ENCODE measurements at places on chromosomes 3 and 15.

GRCh38 chr15:59642351-59642750 lies 15.0 kb downstream of the GTF2A2 start:
- DNase-seq = no peak

DNA sequence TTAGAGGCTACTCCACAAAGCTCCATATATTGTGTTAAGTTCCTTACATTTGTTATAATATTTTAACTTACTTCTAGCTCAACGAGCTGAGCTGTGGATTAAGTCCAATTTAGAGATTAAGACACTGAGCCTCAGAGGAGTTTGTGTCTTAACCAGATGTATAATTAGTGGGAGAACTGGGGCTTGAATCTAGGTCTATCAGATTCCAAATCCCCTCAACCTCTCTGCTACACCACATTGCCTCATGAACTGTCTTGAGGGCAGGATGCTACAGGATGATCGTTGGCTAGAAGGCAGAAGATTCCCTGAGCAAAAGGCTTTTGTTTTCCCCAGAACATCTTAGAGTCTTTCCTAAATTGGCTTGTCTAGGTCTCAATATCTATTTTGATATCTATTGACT lies 890.8 kb downstream of the NAALADL2 start:
- no peak for DNase-seq

GRCh38 chr3:128945041-128945877 lies 48.6 kb downstream of the CFAP92 start:
- DNase-seq = no peak

DNA sequence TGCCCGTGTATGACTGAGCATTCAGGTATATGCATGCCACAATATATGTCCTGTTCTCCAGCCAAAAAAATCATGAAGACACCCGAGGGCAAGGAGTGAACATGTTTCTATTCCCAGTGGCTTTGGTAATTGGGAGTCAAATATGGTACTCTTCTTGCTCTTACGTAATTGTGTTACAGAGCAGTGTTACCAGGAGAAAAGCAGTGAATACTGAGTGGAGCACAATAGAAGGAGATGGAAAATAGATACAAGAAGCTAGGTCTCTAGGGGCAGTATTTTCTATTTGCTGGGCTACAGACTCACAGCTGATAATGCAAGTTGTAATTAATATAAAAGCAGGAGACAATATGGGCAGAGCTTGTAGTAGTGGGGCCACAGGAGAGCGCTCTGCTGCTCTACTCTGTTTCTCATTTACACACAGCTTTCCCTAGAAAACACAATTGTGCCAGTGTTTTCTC lies 13.2 kb downstream of the MEIS2 start:
- no peak for DNase-seq

DNA sequence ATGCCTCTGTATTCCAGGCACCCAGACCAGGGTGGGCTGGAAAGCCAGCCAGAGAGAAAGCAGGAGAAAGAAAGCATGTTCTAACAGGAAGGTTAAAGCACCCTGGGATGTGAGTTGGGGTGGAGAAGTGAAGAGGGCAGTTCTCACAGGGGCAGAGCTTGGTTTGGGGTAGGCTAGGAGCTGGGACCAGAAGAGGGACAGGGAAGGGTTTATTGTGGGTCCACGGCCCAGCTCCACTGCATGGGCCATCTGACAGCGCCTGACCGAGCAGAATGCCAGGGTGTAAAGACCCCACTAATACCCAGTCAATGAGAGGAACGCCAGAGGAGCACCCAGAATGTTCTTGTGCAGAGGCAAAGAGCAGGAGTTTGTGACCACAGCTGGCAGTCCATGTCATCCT lies 27.1 kb upstream of the MAGEF1 start:
- DNase-seq = no peak

GRCh38 chr3:178450476-178450875 lies 85.8 kb upstream of the KCNMB2 start:
- no peak for DNase-seq

- no peak for DNase-seq
Observed at GRCh38 chr3:180657094-180657493, 22.2 kb downstream of the CCDC39 start.

DNA sequence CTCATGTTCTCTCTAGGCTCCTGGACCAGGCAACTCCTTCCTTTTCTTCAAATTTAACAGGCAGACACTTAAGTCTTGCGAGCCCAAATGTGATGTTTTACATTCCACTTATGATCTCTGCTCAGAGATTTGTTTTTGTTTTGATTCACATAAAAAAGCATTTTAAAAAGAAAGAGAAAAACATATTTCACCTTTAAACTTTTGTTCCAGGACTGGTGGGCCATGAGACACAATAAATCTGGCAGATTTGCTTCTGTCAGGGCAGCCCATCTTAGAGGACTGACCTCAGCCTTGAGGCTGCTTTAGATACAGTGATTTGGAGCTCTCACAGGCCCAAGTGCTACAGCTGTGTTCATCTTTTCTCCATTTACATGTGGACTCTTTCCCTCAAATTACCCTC lies 52.0 kb downstream of the CMSS1 start:
- DNase-seq = no peak

DNA sequence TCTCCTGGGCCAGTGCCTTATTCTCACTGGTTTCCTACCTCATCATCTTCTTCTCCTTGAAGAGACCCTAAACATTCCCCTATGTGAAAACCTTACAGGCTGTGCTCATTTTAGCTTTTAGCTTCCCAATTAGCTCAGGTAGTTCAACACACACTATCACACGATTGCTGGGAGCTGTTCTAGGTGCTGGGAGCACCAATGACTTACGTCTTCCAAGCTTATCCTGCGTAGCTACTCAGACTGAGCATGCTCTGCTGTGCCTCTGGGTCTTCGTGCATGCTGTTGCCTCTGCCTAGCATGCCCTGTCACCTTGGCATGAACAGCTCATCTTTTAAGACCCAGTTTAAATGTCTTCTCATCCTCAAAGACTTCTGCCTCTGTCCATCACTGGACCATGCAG lies 55.7 kb upstream of the APEH start:
- DNase-seq = no peak

DNA sequence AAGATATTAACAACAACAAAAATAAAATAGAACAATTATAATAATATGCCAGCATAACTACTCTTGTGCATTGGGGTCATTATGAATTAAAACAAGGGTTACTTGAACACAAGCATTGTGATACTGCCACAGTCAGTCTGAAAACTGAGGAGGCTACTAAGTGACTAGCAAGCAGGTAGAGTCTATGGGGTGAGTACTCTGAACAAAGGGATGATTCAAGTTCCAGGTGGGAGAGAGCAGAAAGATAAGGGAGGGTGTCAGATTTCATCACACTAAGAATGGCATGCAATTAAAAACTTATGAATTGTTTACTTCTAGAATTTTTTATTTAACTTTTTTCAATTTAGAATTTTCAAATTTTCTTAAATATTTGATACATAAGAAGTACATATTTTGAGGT lies 754.4 kb upstream of the GOLIM4 start:
- no peak for DNase-seq

DNA sequence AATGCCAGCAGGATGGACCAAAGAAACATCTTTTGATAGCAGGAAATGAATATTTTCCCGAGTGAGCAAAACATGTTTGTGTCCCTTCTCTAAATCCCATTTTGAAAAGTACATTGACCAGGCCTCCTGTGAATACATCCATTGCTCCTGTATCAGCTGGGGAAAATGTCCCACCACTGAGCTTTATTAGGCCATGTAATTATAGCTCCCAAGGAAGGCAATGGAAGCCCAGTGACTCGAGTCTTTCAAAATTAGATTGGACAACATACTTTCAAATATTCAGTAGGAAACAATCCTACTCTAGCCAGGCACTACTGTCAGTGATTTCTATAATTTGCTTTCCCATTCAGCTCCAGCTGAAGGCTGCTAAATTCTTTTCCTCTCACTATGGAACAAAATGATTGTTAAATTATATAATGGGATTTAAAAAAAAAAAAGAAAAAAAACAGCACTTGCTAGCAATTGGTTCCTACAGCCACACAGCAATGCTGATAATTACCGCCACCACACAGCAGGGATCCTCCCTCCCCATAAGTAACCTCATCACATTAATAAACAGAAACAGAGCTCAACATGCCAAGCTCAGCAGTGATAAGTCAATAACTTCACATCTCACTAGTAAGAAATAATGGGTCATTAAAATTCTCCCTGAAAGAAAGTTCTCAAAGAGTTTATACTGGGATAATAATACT lies 172.4 kb upstream of the SLC2A2 start:
- DNase-seq = no peak

- DNase-seq = no peak
Observed at GRCh38 chr15:62877276-62877857, 165.2 kb upstream of the TPM1 start.

DNA sequence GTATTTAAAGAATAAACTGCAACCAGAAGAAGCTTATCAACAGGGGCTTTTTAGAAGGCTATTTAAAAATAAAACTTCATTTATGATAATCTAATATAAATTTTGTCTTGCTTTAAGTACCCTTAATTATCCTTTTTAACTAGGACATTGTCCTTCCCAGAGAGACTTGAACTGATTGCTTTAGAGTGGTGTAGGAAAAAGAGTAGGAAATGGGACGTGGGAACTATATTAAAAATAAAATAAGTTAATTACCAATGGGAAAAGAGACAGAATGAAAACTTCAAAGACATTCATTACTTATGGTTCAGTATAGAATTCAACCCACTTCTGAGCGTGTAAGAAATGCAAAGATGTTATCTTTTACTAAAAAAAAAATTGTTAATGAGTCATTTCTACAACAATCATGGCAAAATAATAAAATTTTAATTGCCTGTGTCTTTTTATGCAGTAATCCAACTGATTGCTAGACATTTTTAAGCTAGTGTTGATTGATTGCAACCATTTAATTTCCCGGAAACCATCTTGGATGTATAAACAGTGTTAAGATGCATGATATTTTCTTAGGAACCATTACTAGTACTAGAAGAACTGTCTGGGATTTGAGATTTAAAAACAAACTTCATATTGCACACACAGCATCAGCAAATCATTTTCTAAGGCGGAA lies 298.8 kb upstream of the UMPS start:
- no peak for DNase-seq

DNA sequence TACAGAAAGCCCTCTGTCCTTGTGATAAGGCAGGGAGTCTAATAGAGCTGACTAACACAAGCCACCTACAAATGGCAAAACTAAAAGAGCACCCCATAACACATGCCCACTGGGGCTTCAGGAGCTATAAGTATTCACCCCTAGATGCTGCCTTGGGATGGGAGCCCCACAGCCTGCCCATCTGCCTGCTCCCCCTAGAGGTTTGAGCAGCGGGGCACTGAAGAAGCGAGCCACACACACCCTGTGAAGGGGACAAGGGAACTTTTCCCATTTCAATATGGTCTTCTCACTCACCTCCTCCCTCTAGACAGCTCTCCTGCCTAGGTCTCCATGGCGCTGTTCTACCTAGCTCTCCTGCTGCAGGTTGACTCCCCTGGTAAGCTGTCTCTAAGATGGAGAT lies 261.0 kb downstream of the SHQ1 start:
- no peak for DNase-seq

- DNase-seq = no peak
Observed at GRCh38 chr3:76040946-76041345, 255.6 kb upstream of the ZNF717 start.

All from NCI-H460 (cell line).